ENCODE measurements at places on chromosomes 2 and 18.

- DNase-seq: no peak
Observed at GRCh38 chr2:49931241-49931640, 776.9 kb upstream of the FSHR start.

GRCh38 chr2:239260546-239261327, 140.1 kb downstream of the HDAC4 start:
- no peak for DNase-seq

DNA sequence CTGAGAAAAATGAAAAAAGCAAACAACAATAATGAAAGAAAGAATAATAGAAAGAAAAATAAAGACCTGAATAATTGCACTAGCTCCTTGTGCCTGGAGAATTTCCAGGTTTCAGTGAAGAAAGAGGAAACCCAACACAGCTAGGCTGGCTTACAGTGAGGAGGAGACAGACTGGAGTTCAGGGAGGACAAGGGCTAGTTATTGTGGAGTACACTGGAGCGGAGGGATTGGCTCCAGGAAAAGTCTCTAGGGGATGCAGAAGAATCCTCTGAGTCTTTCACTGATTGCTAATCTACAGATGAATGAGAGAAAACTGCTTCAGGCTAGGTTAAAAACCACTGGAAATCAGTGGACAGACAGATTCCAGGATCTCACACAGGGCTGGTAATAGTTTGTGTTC, 163.6 kb upstream of the RBMS1 start:
- no peak for DNase-seq

GRCh38 chr2:139175510-139175909, 395.3 kb upstream of the NXPH2 start:
- no peak for DNase-seq

DNA sequence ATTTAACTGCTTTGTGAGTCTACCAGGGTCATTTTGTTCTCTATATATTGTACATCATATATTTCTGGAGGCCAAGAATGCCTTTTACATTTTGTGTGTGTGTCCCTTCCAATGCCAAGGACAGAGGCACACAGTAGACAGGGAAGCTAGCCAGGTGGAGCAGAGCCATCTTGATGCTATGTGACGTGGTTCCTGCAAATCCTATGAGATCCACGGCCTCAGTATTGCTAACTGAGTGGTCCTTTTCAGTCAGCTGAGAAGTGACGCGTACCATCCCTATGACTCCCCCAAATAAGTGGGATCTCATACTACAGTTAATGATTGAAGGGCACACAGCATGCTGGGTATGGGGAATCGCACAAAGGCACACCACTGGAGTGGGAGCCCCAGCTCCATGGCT, 27.3 kb downstream of the CCDC141 start:
- DNase-seq: no peak

GRCh38 chr2:111986116-111986900, 68.8 kb upstream of the TMEM87B start:
- DNase-seq: no peak

DNA sequence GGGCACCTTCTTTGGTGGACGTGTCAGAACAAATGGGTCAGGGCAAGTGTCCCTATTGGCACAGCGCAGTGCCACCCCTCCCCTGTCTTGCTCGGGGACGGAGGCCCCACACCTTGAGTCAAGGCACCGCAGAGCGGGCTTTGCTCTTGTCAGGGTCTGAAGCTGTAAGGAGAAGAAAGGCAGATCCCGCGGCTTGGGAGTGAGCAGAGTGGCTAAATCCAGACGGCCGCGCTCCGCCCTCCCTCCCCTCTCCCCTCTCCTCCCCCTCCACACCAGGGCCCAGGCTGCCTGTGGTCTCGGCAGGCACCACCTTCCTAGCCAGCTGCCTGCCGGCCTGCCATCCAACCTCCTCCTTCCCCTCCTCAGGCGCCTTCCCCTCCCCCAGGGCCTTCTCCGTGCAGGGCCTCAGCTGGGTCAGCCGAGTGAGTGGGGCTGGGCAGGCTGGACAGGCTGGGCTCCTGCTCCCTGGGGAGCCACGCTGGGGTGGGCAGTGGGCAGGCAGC, 25.8 kb downstream of the SPEG start:
- no peak for DNase-seq

DNA sequence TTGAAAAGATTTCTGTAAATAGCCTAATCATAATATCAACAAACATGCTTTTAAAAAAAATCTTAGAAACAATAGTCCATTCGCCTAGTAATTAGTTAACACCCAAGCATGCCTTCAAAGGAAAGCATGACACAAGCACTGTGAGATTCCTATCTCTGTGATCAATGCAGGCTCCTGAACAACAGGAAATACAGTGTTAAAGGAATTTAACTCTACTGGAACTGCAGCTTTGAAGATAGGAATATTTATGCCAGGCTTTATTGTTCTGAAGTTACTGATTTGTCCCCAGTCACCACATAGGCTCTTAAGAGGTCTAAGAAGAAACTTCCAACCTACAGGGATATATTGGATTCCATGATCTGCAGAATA, 15.4 kb upstream of the FAM124B start:
- DNase-seq: no peak

GRCh38 chr2:23414871-23415270, 29.9 kb downstream of the KLHL29 start:
- DNase-seq: no peak

DNA sequence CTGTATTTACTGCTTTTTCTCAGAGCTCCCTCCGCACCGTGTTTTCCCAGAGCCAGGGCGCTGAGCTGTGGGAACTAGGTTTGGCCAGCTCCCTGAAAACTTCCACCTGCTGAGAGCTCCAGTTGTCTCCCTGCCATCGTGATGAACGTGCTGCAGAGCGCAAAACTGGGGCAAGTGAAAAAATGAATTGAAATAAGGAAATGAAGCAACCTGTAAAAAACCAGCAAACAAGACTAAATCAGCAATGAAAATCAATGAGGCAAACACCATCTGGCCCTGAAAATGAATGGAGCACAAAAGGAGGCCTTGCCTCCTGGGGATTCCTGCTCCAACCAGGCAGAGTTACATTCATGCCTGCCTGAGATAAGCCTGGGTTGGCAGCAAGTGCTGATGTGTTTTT, 129.9 kb downstream of the MARCHF4 start:
- DNase-seq: no peak

DNA sequence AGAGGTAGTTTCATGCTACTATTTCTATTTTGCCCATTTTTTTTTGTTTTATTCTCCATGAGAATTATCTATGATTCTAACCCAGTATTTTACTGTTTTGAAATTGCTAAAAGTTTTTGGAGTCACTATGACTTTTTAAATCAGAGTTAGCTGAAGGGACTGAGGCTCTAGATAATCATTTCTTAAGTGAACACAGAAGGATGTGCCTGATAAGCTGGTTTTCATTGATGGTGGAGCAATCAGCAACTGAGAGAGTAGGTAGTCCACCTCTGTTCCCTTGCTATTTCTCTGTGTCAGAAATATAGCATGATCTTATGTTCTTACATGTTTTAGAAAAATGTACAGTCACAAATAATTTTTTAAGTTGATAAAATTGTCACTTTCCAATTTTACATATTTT, 59.4 kb downstream of the CCDC138 start:
- DNase-seq: no peak

DNA sequence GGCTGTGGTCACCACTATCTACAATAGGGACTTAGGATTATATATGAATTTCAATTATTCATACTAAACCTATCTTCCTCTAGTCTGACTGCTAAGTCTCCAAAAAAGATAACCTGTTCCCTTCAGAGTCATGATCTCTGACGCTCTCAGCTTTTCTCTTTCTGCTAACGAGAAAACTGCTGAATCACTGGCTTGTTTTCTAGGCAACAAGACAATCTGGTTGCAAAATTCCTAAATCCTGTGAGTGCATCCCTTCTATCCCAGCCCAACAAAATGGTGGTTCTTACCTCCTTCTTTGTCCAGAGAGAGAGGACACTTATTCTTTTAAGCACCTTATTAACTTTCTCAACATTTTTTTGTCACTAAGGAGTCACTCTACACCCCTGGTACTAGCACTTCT, 312.3 kb upstream of the PKDCC start:
- DNase-seq: no peak

DNA sequence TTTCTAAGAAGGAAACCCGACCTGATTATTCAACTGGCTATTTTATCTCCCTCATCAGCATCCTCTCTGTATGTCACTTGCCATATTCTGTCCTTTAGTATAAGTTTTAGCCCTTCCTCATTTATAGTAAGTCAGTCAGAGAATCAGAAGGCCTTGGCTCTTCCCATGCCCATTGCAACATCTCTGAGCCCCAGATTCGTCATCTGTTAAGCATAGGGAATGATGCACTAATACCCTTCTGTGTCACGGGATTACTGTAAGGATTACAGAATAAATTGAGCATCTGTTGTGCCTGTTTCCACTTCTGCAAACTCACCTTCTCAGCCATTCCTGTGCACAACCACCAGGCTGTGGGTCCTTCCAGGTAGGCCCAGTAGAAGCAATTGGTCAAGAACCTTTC, 258.1 kb upstream of the RAB12 start:
- no peak for DNase-seq

DNA sequence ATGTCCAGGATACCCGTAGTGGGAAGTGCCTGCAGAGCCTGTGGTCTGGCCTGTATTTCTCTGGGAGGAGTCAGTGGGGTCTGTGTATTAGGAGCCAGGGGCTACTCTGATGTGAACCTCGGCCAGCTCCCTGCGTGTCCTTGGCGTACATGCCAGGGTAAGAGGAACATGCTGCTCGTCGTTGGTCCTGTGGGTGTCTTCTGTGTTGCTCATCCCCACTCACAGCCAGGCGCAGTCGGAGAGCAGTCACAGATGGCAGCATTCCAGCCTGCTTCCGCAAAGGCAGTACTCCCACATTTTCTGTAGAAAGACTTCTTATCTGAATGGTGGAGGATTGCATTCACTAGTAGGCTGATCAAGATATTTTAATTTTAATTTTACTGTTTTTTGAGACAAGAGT, 84.9 kb downstream of the DGKD start:
- no peak for DNase-seq

DNA sequence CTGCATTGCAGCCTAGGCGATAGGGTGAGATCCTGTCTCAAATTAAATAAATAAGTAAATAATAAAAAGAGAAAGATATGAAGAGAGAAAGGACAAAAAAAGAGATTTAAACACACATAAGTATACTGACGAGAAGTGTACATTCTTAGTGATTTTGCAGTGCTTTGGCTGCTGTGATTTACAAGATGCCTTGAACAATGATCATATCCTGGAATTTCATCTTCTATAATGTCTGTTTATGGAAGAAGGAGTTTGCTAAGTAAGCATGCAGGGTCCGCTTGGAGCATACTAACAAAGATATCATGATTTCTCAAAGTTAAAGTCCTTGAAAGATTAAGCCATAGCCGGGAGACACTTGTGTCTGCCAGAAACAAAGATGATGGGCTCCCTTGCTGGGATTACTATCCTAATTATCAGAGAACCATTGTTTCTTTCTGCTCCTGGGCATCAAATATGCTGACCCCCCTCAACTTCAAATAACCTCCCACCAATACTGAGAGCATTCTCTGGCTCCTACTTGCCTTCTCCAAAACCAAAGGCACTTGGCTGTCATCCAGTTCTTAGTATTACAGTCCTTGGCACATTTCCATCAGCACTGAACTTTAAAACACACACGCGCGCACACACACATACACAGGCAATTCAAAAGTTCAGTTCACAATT, 47.5 kb upstream of the STAM2 start:
- no peak for DNase-seq

DNA sequence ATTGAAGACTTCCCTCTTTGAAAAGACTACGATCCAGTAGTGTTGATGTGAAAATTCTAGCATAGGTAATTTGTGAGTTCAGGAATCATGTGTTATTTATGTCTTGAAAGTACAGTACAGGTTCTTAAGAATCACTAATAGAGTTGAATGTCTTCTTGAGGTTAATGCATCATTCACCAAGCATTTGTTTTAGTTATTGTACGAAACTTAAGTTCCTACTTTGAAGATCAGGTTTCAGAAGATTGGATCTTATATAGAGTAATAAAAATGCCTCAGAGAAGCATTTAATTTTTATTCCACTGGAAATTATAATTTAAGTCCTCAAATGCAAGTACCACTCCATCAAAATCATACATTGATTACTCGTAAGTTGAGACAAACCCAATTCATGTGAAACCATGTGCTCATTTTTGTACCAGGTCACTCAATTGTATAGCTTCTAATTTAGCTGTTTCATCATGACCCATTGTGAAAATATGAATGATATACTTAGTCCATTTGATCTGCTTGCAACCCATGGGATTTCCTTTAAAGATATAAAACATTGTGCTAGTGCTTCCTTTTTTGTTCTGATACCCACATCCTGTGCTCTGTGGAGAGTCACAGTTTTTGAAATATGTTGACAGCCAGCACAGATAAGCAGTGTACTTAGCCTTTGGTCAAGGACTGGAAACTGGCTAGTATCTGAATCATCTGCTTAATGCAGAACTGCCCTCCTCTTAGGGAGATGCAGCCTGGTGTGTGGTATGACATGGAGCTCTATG, 22.5 kb upstream of the RAB27B start:
- no peak for DNase-seq

- DNase-seq: no peak
Observed at GRCh38 chr2:236863729-236864126, 222.0 kb upstream of the COPS8 start.

- DNase-seq: no peak
Observed at GRCh38 chr2:144115739-144116291, 404.1 kb downstream of the ZEB2 start.

GRCh38 chr2:213691351-213691750, 407.1 kb downstream of the SPAG16 start:
- DNase-seq: no peak

Data from central memory CD4-positive, alpha-beta T cell (primary cell).